Naive thymus-derived CD4-positive, alpha-beta T cell (primary cell): ENCODE measurements at places on chromosomes 7 and 10.

DNA sequence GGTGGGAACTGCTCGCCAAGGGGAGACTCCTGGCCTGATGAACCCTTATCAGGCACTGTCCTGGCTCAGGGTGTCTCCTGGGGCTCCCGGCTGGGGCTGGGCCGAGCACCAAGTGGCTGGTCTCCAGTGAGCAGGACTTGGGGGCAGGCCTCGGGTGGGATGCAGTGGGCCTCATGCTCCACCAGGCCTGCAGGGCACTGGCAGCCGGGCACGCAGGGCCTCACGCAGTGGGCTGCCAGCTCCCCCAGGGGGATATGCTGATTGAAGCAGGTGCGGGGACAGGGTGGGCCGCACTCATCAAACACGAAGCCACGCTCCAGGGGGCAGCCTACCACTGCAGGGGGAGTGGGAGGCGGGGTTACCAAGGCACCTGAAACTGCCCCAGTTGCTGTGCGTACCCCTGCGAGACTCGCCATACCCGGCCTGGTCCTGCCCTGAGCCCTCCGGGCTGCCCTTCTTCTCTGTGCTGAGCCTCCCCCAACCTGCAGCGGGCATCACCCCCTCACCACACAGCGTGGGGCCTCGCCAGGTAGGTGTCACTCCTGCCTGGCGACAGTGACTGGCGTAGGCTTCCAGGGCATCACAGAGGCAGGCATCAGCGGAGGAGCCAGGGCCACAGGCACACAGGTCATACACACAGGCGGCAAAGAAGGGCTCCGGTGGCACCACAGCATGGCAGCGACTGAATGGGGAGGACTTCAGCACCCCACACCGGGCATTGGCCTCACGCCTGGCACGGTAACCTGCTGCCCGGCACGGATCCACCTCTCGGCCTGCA, 14.5 kb downstream of the ATP6V1F start:
- no peaks in the 10 kb centered on the region for H3K4me1 ChIP-seq
- no peak for DNase-seq
- no peaks in the 10 kb centered on the region for H3K36me3 ChIP-seq
- H3K27ac ChIP-seq, result no peak overlapping the region
- no peaks in the 10 kb centered on the region for H3K27me3 ChIP-seq

GRCh38 chr10:11353006-11353896, 258.2 kb downstream of the USP6NL start:
- H3K36me3 ChIP-seq, result no peaks in the 10 kb centered on the region

- no peak overlapping the region for H3K4me3 ChIP-seq
- no peak overlapping the region for H3K27ac ChIP-seq
- no peaks in the 10 kb centered on the region for H3K36me3 ChIP-seq
- no peaks in the 10 kb centered on the region for H3K4me1 ChIP-seq
- DNase-seq, result no peak
These were observed 557.4 kb upstream of the ADARB2 start for GRCh38 chr10:2294739-2295138.

DNA sequence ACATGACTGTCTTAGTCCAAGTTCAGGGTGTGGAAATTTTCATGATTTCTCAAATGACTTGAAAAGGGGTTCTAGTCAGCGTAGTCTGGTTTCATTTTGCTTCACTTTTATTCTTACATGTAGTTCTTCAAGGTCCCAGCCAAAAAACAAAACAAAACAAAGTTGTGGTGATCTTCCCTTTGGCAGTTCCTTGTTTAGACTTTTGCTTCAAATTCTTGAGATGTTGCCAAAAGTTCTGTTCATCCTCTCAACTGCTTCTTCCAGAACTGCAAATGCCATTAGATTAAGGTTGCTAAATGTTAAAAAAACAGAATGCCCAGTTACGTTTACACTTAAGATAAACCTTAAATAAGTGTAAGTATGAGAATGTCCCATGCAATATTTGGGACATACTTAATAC, 370.8 kb upstream of the LRRTM3 start:
- no peak overlapping the region for H3K4me3 ChIP-seq
- H3K27me3 ChIP-seq, result no peaks in the 10 kb centered on the region
- no peak overlapping the region for H3K27ac ChIP-seq
- H3K36me3 ChIP-seq, result no peaks in the 10 kb centered on the region

GRCh38 chr7:129617652-129618051, 6.1 kb downstream of the NRF1 start:
- no peak overlapping the region for H3K4me3 ChIP-seq
- peaks cover 24% of the 10 kb centered on the region for H3K4me1 ChIP-seq
- H3K27ac ChIP-seq, result no peak overlapping the region
- H3K36me3 ChIP-seq, result no peaks in the 10 kb centered on the region
- no peak for DNase-seq

- no peaks in the 10 kb centered on the region for H3K27me3 ChIP-seq
- H3K36me3 ChIP-seq, result no peaks in the 10 kb centered on the region
- DNase-seq, result no peak
- no peak overlapping the region for H3K4me3 ChIP-seq
- no peaks in the 10 kb centered on the region for H3K4me1 ChIP-seq
These were observed 175.3 kb downstream of the DIP2C start for GRCh38 chr10:514137-514671.

- H3K4me3 ChIP-seq, result no peak overlapping the region
- no peak overlapping the region for H3K27ac ChIP-seq
- no peaks in the 10 kb centered on the region for H3K27me3 ChIP-seq
- no peaks in the 10 kb centered on the region for H3K36me3 ChIP-seq
- no peaks in the 10 kb centered on the region for H3K4me1 ChIP-seq
These were observed 76.2 kb upstream of the ICA1 start for GRCh38 chr7:8338206-8338605.

DNA sequence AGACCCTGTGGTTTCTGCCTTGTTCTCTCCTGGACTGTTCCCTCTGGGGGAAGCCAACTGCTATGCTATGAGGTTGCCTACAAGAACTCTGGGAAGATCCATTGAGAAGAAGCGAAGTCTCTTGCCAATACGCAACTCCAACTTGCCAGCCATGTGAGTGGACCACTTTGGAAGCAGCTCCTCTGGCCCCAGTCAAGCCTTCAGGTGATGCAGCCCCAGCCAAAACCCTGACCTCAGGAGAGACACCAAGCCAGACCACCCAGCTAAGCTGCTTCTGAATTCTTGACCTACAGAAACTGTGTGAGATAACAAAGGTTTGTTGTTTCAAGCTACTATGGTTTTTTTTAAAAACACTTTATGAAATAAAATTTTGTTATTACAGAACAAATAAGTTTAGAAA, 20.2 kb upstream of the MYL7 start:
- H3K4me1 ChIP-seq, result no peaks in the 10 kb centered on the region
- H3K4me3 ChIP-seq, result no peak overlapping the region
- H3K36me3 ChIP-seq, result no peaks in the 10 kb centered on the region
- no peak for DNase-seq
- no peak overlapping the region for H3K27ac ChIP-seq
- H3K27me3 ChIP-seq, result no peaks in the 10 kb centered on the region

GRCh38 chr7:141708351-141708750, at the start of gene WEE2:
WEE2 (plus strand) TSS chr7:141708353; CDS start chr7:141708759, 406 bp downstream.
- no peak within 1 kb of the TSS for H3K4me3 ChIP-seq
- no peaks in the 10 kb centered on the region for H3K36me3 ChIP-seq
- no peaks in the 10 kb centered on the region for H3K4me1 ChIP-seq
- no peak within 1 kb of the TSS for H3K27ac ChIP-seq
- DNase-seq, result no peak

GRCh38 chr10:32237644-32238345, 109.2 kb downstream of the EPC1 start:
- no peak overlapping the region for H3K4me3 ChIP-seq
- H3K27me3 ChIP-seq, result no peaks in the 10 kb centered on the region
- DNase-seq, result no peak
- H3K27ac ChIP-seq, result no peak overlapping the region
- no peaks in the 10 kb centered on the region for H3K36me3 ChIP-seq
- no peaks in the 10 kb centered on the region for H3K4me1 ChIP-seq

- no peaks in the 10 kb centered on the region for H3K27me3 ChIP-seq
- no peak overlapping the region for H3K27ac ChIP-seq
- H3K4me1 ChIP-seq, result no peaks in the 10 kb centered on the region
- H3K36me3 ChIP-seq, result no peaks in the 10 kb centered on the region
- no peak overlapping the region for H3K4me3 ChIP-seq
These were observed 39.0 kb downstream of the TFPI2 start for GRCh38 chr7:93851536-93851935.

GRCh38 chr10:54797636-54798321, 3.3 kb downstream of the PCDH15 start:
- H3K36me3 ChIP-seq, result no peaks in the 10 kb centered on the region
- no peaks in the 10 kb centered on the region for H3K27me3 ChIP-seq
- no peak for DNase-seq
- H3K4me3 ChIP-seq, result no peak overlapping the region
- H3K4me1 ChIP-seq, result no peaks in the 10 kb centered on the region
- no peak overlapping the region for H3K27ac ChIP-seq

DNA sequence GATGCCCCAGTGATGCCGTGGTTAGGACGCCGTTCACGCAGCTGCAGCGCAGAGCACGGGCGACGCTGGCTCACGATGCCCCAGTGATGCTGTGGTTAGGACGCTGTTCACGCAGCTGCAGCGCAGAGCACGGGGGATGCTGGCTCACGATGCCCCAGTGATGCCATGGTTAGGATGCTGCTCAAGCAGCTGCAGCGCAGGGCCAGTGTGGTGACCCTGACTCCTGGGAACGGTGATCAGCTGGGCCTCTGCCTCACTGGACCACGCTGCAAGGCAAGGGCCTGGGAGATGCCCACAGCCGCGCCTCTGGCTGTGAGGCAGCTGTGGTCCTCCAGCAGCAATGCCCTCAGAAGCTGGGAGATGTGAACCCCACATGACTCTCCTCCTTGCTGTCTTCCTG, 280.6 kb downstream of the DNAJB6 start:
- H3K4me3 ChIP-seq, result no peak overlapping the region
- no peak overlapping the region for H3K27ac ChIP-seq
- H3K27me3 ChIP-seq, result no peaks in the 10 kb centered on the region
- no peak for DNase-seq

DNA sequence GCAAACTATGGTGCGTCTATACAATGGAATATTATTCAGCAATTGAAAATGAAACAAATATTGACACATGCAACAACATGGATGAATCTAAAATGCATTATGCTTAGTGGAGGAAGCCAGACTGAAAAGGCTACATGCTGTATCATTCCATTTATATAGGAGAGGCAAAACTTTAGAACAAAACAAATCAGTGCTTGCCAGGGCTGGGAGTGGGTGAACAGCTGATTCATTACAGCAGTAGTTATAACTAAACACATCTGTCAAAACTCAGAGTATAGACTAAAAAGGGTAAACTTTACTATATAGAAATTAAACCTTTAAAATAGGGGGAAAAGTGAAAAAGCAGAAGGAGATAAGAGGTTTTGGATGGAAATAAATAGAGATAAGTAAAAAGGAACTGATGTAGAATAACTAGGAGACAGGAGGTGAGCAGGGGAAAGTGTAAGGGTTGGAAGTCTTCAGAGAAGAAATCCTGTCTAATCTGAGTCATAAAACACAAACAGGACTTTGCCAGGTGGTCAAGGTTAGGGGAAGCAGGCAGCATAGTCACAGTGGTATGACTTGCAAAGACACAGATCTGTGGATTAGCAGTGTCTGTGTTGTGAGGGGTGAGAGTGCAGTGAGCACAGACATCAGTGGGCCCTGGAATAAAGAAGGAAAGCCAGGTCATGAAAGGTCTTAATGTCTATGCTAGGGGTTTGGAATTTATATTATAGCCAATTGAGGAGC, 349.8 kb downstream of the PHTF2 start:
- no peak overlapping the region for H3K4me3 ChIP-seq
- H3K4me1 ChIP-seq, result no peaks in the 10 kb centered on the region
- H3K27ac ChIP-seq, result no peak overlapping the region
- no peaks in the 10 kb centered on the region for H3K27me3 ChIP-seq
- no peak for DNase-seq

DNA sequence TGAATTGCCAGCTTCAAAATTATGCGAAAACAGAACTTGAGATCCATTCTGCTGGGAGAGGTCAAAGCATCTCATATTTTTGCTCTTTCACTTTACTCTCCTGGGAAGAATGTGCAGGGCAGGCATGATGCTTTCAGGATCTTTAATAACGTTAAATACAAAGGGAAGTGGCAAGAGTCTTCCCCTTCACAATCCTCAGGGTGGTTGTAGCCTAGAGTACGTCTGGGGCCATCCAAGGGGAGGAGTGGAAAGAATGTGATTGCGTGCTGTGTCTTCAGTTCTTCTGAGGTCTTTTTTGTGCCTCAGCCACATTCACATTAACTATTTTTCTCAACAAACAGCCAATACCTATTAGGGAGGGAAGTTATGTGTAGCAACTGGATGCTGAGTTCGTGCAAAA, 207.3 kb downstream of the HGF start:
- H3K36me3 ChIP-seq, result no peaks in the 10 kb centered on the region
- H3K4me3 ChIP-seq, result no peak overlapping the region
- no peaks in the 10 kb centered on the region for H3K27me3 ChIP-seq
- no peak overlapping the region for H3K27ac ChIP-seq
- no peaks in the 10 kb centered on the region for H3K4me1 ChIP-seq

DNA sequence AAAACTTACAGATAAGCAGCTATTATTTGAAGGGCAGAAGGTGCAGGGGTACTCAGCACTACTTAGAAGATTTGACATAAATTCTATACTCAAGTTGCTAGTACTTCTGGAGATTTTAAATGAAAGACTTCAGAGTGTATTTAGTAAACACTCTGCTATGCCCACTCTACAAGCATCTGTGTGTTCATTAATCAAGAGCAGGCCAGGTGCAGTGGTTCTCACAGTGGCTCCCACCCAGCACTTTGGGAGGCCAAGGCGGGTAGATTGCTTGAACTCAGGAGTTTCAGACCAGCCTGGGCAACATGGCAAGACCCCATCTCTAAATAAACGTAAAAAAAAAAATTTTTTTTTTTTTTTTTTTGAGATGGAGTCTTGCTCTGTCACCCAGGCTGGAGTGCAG, 38.9 kb upstream of the TOMM7 start:
- H3K4me3 ChIP-seq, result no peak overlapping the region
- H3K4me1 ChIP-seq, result no peaks in the 10 kb centered on the region
- H3K36me3 ChIP-seq, result no peaks in the 10 kb centered on the region
- no peak for DNase-seq
- H3K27me3 ChIP-seq, result no peaks in the 10 kb centered on the region
- H3K27ac ChIP-seq, result no peak overlapping the region

DNA sequence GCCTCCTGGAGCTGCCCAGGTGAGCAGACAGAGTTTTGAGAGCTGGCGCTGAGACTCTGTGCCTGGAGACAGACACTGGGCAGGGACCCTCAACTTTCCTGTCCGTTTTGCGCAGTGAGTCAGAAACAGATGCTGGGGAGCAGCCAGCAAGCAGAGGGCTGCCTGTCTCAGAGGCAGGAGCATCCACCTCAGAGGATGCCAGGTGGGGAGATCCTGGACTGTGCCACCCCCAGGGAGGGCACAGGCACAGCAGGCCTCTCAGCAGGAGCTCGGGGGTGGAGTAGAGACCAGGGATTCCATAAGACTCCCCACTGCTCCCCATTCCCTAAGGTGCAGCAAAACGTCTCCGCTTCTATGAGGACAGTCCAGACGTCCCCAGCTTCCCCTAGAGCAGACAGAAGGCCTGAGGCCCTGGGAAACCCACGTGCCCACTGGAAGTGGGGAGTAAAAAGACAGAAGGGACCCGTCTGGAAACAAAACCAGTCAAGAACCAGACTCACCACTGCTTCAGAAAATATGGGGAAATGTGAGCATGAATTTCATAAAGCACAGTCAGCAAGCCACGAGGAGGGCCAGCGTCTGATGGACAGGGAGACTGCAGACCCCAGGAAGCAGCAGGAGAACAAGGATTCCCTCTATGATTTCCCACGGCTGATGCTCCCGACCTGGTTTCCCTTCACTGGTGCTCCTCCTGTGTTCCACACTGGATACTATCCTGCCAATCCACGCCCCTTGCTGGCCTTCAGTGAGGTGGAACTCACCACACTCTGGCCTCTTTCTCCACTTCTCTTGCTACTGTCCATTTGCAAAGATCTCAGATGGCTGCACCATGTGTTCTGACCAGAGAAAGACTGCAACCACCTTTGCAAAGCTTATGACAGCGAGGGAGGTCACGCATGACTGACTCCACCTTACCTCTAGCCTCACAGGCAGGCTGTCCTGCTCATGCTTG, 151.3 kb upstream of the FAM20C start:
- no peaks in the 10 kb centered on the region for H3K4me1 ChIP-seq
- H3K27me3 ChIP-seq, result no peaks in the 10 kb centered on the region
- H3K27ac ChIP-seq, result no peak overlapping the region
- H3K36me3 ChIP-seq, result no peaks in the 10 kb centered on the region
- no peak for DNase-seq
